ENCODE measurements at places on chromosomes 5 and 9.

- no peak for DNase-seq
Observed at GRCh38 chr5:56301069-56301468, 67.9 kb upstream of the ANKRD55 start.

GRCh38 chr5:92962752-92963151 lies 618.3 kb downstream of the NR2F1-AS1 start:
- DNase-seq, result no peak

DNA sequence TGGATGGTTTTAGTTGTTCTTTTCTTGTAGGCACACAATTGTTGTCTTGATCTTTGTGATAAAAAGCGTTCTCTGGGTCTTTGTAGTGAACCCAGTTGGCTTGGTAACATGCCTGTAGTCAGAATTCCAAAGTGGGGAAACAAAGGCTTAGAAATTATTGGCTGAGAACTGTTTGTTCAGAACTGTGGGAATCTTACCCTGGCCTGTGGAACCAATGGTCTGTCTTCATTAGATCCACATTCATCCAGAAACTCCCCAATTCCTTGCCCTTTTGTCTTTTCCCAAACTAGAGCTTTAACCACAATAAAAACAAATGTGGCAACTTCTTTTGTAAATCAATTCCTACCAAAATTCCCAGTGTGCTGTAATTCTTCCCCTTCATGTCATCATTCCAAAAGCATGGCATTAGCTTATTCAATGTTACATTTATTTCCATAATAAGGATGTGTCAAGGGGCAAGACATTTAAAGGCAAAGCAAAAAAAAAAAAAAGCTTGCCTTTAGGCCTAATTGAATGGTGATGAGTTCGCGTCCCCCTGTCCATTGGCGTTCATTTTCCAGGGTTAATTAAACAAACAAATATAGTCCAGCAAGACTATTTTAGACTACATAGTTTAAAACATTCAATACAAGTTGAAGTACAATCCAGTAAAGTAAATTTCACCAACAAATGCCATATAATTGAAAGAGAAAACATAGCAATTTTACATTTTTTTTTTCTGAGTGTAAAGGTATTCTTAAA lies 249.8 kb upstream of the ZNF608 start:
- DNase-seq, result no peak

GRCh38 chr5:145495741-145496140 lies 339.4 kb downstream of the PRELID2 start:
- DNase-seq, result no peak

GRCh38 chr5:72394688-72395087 lies 74.5 kb downstream of the PTCD2 start:
- no peak for DNase-seq

- DNase-seq, result no peak
Observed at GRCh38 chr5:31987985-31988710, 186.0 kb downstream of the GOLPH3 start.

GRCh38 chr5:140118302-140118936 lies 4.5 kb downstream of the PURA start:
- DNase-seq, result no peak

GRCh38 chr5:135450336-135450735 lies 1.8 kb downstream of the TIFAB start:
- no peak for DNase-seq
